Jurkat, Clone E6-1 (cell line): ENCODE measurements at places on chromosomes 2 and 18.
A peak's percentile ranks its signal among the peaks of the same experiment; 100 is the strongest.

DNA sequence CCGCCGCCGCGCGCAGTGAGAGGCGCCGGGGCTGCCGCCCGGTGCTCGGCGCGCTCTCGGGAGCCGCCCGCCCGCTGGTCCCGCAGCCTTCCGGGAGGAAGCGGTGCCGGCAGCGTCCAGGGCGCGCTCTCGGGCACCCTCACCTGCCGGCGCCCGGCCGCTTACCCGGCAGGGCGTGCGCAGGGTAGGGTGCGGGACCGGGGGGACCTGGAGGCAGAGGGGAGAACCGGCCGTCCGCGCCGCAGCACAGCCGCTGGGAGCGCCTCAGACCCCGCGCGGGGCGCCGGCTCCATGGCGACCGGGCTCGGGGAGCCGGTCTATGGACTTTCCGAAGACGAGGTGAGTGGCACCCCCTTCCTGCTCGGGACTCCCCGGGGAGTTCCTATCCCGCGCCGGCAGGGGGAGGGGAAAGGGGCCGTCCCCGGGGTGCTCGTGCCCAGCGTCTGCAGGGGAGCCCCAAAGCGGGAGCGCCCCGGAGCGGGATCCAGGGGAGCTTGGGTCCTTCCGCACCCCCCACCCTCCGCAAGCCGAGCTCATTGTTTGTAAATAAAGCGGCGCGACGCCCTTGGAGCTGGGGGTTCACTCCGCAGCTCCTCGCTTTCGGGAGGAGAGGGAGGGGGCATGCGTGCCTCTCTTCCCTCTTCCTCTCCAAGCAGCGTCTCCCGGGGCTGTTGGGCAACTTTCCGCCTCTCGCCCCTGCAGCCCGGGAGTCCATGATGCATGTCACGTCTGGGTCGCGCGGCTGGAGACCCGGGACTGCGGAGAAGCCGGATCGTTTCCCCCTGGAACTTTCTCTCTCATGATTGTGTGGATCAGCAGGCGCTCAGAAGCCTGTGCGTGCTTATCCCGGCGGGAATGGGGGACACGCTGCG lies 580 bp downstream of the NEDD4L start:
- DNase-seq = no peak

- DNase-seq = no peak
These were observed 21.0 kb downstream of the HJURP start for GRCh38 chr2:233833345-233833744.

DNA sequence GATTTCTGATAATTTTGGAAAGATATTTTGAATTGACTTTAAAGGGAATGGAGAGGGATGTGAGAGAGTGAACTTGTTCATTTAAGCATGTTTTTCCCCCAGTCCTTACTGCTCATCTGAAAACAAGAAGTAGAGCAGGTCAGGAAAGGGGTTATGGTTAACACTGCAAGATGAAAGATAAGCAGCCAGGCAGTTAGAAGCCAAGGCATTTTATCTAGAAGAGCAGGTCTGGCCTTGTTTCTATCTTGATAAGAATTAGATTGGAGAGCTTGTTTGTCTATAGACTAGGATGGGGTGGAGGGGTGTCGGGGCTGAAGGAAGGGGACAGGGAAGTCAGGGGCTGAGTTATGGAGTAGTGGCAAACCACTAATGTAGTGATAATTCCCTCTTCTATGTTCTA lies 171.6 kb downstream of the IKZF2 start:
- DNase-seq = peak; percentile 94

DNA sequence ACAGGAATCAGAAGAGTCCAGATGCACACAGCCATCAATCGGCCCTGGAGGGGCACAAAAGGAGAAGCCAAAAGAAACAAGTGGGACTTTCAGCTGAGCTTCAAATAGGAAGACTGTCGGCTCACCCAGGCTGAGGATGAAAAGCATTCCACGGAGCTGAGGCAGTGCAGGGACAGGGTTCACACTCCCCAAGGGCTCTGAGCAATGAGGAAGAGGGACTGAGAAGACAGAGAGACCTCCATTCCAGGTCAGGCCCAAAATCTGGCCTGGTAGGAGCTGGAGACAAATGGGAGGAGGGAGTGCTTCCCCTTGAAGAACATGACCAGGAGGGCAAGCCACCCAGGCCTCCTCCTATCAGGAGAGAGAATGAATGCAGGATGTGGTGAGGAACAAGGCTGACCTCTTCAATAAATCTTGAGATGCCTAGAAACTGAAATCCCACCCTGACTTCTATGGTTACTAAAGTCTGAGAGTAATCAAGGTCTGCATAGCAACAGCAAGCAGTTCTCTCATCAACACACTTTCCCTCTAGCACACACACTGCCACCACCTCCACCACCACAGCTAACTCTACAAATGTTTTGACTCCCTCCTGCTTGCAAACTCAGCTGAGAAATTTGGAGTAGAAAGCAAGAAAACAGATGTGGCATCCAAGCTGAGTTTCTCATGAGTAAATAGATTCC lies 434.4 kb downstream of the TNS1 start:
- DNase-seq = no peak

DNA sequence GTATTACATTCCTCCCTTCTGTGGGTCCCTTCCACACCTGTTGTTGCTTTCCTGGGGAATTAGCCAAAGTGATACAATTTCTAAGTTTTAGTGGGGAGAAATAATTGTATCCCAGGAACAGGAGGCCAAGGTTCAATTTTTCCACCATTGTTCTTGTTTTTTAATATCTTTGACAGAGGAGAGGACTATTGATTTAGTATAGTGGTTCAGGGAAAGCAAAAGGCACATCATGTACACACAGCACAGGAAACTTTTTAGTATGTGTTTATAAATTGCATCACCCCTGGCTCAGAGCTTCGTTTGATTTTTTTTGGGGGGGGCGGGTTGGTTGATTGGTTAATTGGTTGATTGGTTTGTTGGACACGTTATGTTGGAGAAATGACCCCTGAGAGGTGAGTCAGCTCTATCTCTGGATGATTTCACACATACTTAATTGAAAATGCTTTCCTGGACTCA lies 431.6 kb downstream of the PID1 start:
- DNase-seq = no peak

DNA sequence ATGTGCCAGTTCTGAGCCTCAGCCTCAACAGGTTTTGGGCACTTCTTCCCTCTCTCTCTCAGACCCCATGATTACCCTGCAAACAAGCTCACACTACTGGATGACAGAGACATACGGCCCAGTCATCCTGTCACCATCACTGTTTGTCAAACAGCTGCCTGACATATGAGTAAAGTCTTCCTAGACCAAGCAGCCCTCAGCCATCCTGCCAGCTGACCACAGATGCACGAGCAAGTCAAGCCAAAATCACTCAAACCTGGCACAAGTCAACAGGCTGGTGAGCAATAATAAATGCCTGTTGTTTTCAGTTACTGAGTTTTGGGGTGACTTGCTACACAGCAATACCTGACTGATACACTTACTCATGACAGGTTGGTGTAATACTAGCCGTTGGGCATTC lies 75.5 kb upstream of the KLF7 start:
- no peak for DNase-seq

- DNase-seq = no peak
These were observed 42.2 kb downstream of the RAB10 start for GRCh38 chr2:26076001-26076587.

- DNase-seq = no peak
These were observed 127.3 kb downstream of the UPP2 start for GRCh38 chr2:158228943-158229508.

DNA sequence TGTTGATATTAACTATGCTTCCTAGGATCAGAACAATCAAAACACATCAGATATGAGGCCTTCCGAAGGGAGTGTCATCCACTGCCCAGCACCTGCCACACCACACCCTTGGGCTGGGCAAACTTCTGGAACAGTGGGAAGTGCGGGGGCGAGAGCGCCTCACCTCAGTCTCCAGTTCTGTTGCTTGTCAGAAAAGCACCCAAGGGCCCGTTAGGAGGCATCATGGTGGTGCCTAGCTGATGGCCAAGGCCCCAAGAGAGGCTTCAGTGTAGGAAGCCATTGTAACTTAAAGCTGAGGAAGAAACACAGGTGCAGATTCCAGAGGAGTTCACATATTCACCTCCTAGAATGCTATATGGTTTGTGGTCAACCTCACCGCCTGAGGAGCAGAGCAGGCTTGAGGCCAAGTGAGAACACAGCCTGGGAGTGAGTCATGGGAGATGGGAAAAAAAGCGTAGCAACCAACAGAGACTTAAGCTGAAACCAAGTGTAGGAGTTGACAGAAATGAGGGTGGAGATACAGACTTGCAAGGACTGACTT lies 85.1 kb upstream of the ATL2 start:
- DNase-seq = no peak

DNA sequence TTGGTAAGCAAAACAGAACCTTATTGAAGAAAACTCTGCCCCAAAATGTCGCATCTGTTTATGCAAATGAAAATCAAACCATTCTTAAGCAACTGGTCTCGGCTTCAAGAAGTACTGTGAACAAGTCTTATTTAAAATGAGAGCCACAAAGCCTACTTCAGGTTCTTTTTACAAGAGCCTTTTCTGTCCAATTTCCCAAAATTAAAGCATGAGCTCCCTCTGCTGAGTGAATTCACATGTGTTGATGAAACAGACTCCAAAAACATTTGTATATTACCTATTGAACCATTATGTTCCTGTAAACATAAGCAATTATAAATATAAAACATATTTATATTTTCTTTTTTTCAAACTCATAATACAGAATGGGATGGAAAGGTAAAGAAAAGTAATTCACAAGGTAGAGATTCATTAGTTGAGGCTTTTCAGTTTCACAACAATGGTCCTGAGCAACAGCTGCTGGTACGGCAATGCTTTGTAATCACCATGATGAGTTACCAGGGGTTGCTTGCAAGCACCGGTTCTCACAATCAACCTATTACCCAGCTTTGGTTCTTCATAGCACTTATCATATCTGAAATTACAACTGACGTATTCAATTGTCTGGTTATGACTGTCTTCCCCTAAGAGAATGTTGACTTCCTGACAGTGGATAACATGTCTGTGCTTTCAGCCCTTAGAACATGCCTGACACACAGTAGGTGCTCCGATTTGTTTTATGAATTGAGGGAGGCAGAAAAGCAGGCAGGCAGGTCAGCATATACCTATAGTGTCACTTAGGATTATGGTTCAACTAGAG lies 108.4 kb upstream of the BZW1 start:
- peak; percentile 71 for DNase-seq

GRCh38 chr2:121881950-121882349 lies 126.5 kb downstream of the TSN start:
- no peak for DNase-seq

- no peak for DNase-seq
These were observed 69.0 kb downstream of the RBM43 start for GRCh38 chr2:151192681-151193080.

DNA sequence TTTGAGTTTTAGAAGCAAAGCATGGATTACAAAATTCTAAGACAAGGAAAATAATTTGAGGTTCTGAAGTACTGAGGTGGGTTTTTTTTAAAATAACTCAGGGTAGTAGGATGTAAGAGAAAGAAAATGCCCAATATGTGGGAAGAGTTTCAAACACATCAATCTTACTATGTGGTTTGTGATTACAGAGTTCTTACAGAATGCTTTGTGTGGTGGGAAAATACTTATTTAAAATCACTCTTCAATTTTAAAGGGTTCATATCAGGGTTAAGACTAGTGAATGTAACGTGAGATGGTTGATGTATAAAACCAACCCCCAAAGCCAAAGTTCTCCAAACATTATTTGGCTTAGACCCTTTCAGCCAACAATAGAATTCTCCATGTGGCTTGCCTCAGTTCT lies 173.5 kb downstream of the UBE2E3 start:
- DNase-seq = no peak

DNA sequence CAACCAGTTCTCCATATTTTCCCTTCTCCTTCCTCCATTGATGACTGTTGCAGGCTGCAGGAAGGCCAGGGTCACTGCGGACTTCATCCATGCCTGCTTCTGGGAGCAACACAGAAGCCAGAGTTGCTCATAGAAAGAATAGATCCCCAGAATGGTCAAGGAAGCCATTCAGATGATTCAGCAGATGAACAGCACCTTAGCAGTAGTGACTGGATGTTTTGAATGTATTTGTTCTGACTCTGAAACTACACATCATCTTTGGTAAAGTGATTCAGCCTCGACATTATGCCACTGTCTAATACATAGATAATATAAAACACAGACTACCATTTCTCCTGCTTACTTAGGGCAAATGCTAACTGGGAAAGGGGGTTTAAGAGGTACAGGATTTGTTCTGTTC lies 411.6 kb downstream of the RND3 start:
- DNase-seq = no peak

DNA sequence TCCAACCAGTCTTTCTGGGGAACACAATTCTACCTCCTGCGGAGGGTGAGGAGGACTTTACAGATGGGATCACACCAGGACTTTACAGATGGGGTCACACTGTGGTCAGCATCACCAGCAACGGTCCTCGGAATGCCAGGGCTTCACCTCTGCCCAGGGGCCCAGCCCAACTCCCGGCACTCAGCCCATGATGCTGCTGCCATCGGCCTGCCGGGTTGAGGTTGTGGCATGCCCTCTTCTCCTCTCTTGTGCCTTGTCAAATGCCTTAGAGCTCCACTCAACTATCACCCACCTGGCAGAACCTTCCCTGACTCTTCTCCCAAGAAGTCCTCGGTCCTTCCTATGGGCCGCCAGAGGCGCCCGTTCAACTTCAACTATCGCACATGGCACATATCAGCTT lies 166.7 kb downstream of the CTIF start:
- DNase-seq = no peak

DNA sequence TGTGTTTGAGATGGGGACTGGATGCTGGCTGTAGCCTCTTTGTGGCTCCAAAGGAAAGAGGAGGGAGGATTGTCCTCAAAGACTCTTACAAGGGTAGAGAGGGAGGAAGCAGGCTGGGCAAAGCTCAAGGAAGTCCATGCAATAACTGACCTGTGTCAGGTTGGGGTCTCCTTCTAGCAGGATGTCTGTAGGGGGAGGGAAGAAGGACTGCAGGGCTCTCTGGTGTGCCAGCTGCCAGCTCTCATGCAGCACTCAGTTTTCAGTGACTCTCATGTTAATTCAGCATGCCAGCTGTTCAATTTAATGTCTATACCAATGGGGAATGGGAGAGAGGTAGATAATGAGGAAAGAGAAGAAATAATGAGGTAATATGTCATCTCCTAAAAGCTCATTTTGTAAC lies 85.3 kb upstream of the RANBP2 start:
- DNase-seq = no peak

GRCh38 chr2:207041279-207041678 lies 102.0 kb downstream of the CPO start:
- no peak for DNase-seq

DNA sequence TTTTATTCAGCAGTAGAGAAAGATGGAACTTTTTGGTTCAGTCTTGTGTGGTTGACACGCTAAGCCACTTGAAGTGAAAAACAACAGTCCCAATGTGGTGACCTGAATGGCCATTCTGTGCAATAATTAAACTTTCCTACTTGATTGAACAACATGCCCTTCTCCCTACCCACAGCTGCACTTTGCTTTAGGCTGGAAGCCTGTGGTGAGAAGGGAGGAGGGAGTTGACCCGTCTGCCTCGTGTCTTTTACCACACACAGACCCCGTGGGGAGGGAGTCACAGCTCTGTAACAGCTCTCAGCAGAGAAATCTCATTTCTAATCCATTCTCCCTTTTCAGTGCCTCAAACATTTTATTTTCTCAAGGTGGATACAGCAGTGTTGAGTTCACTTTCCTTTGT lies 138.2 kb upstream of the PKDCC start:
- DNase-seq = no peak

GRCh38 chr18:44731530-44732237 lies 51.0 kb downstream of the SETBP1 start:
- DNase-seq = no peak
